ENCODE measurements at places on chromosomes 4 and X. TPM values are rescaled to one million over a fixed set of nuclear protein-coding genes. Genes with fewer than 3 reads are reported as not detected.

GRCh38 chr4:118373614-118374255, 20.9 kb upstream of the PRSS12 start:
- no peak overlapping the region for H3K4me3 ChIP-seq
- H3K27ac ChIP-seq, result no peak overlapping the region
- H3K27me3 ChIP-seq, result no peaks in the 10 kb centered on the region
- DNase-seq, result no peak

- H3K27ac ChIP-seq, result peak overlapping the region; percentile 26
- H3K4me3 ChIP-seq, result no peak overlapping the region
- peak; percentile 56 for DNase-seq
- no peaks in the 10 kb centered on the region for H3K36me3 ChIP-seq
- peaks cover 17% of the 10 kb centered on the region for H3K27me3 ChIP-seq
- no peaks in the 10 kb centered on the region for H3K4me1 ChIP-seq
Measured at GRCh38 chrX:106933538-106933961, 13.3 kb downstream of the CLDN2 start.

Gene PITX2
- not detected for total RNA-seq

Gene PLCXD1
- 22.2 TPM for total RNA-seq
